Fibroblast of skin of left quadriceps (primary cell): ENCODE measurements at places on chromosomes 12 and 14.
A peak's percentile ranks its signal among the peaks of the same experiment; 100 is the strongest.

- DNase-seq, result no peak
Observed at GRCh38 chr12:44848703-44849085, 27.4 kb downstream of the NELL2 start.

- no peak for DNase-seq
Observed at GRCh38 chr12:20309504-20310148, 58.7 kb upstream of the PDE3A start.

GRCh38 chr12:42617622-42618021, 28.1 kb upstream of the PRICKLE1 start:
- DNase-seq, result no peak

DNA sequence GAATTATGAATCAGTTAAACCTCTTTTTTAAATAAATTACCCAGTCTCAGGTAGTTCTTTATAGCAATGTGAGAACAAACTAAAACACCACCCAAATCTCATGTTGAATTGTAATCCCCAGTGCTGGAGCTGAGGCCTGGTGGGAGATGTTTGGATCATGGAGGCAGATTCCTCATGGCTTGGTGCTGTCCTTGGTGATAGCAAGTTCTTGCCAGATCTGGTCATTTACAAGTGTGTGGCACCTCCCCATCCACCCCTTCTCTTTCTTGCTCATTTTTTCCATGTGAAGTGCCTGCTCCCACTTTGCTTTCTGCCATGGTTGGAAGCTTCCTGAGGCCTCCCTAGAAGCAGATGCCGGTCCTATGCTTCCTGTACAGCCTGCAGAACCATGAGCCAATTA, 102.1 kb upstream of the ANO4 start:
- no peak for DNase-seq

GRCh38 chr14:53651096-53651740, 305.4 kb downstream of the BMP4 start:
- DNase-seq, result no peak

- DNase-seq, result no peak
Observed at GRCh38 chr12:19485240-19485639, 45.9 kb downstream of the AEBP2 start.

DNA sequence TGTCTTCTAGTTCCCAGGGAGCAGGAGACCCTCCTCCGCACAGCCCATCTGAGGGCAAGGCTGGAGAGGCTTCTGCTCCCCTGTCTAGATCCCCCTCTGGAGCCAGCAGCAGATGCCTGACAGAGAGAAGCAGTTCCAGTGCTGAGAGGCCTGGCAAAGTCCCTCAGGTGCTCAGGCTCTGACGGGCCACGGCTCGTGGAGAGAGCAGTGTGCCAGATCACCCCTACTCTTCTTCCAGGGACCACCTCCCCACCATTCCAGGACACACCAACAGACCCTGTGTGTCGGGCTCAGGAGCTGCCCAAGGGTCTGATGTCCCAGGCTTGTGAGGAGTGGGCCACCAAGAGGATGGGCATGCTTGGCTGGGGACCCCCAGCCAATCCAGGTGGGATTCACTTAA, 22.5 kb upstream of the C14orf180 start:
- no peak for DNase-seq

DNA sequence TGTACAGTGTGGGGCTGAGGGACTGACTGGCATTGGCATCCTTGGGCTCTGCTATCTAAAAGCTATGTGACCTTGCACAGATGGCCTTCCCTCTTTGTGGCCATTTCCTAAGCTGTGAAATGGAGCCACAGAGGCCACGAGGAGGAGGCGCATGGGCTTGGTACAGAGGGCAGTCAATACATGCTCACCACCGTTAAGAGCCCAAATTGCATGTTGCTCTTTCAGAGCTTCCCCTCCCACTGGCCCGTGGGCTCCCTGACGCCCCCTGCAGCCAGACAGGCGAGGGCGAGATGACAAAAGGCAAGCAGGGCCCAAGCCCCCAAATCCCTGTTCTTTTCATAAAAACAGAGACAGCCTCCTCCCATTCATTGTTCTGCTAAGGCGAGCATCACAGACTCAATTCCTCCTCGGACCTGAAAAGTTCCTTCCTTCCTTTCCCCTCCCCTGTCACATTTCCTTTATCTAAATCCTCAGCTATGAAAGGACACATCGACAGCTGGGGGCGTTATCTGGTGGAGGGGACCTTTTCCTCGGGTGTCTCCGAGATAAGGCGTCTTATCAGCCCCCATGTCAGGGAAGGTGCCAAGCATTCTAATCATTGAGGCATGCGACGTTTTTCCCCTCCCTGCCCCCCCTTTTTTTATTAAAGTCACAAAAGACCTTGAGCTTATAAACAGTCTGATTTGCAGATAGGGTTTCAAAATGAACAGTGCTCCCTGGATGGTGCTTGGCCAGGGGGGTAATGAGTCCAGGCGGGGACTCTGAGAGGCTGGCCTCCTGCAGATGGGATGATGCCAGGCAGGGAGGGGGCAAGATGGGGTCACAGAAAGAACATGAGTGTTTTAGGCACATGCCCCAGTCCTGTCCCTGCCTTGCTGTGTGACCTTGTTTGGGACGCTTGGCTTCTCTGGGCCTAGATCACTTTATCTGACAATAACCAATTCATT, 26.4 kb downstream of the FAM222A start:
- DNase-seq, result no peak

GRCh38 chr12:32120419-32120818, 13.8 kb downstream of the BICD1 start:
- no peak for DNase-seq

- no peak for DNase-seq
Observed at GRCh38 chr12:1803736-1804135, 16.6 kb upstream of the LRTM2 start.

DNA sequence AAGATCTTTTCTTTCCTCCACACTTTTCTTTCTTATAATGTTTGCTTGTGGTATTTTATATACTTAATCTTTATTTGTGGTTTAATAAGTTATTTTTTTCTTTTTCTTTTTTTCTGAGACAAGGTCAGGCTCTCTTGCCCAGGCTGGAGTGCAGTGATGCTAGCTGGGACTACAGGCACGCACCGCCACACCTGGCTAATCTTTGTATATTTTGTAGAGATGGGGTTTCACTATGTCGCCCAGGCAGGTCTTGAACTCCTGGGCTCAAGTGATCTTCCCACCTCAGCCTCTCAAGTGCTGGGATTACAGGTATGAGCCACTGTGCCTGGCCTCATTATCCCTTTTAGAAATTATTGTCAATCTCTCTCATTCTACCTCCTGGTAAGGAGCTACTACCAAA, 87.1 kb downstream of the SCFD1 start:
- DNase-seq, result no peak

GRCh38 chr14:68792979-68793733, at the start of gene ZFP36L1:
TSS of gene ZFP36L1 (minus strand) at chr14:68793067. CDS start at chr14:68792938, 129 bp downstream.
- peak; percentile 97 for DNase-seq
